ENCODE measurements at places on chromosomes 6 and 20. TPM values are rescaled to one million over a fixed set of nuclear protein-coding genes. Genes with fewer than 3 reads are reported as not detected.

The C20orf204 gene
- 0.38 TPM for polyA plus RNA-seq

The CALHM6 gene
- 2.9 TPM for polyA plus RNA-seq

The RPS18 gene
- 7,154 TPM for polyA plus RNA-seq

The IL20RA gene
- 5.2 TPM for polyA plus RNA-seq

The CTCFL gene
- not detected for polyA plus RNA-seq

The BPIFA2 gene
- polyA plus RNA-seq, result not detected

The PLTP gene
- 27.2 TPM for polyA plus RNA-seq

The ECT2L gene
- 0.05 TPM for polyA plus RNA-seq

The HCRTR2 gene
- polyA plus RNA-seq, result not detected

The MAPK13 gene
- polyA plus RNA-seq, result 53.3 TPM

All from esophagus (tissue), 2 donors.